ENCODE measurements at places on chromosomes 1 and 21.

- DNase-seq = no peak
- no peaks in the 10 kb centered on the region for H3K4me1 ChIP-seq
- H3K36me3 ChIP-seq = no peaks in the 10 kb centered on the region
- no peaks in the 10 kb centered on the region for H3K27me3 ChIP-seq
- H3K27ac ChIP-seq = no peak overlapping the region
These were observed 37.2 kb downstream of the DSCAM start for GRCh38 chr21:40809673-40810197.

- no peak overlapping the region for H3K4me3 ChIP-seq
- no peaks in the 10 kb centered on the region for H3K27me3 ChIP-seq
- H3K27ac ChIP-seq = no peak overlapping the region
- no peaks in the 10 kb centered on the region for H3K4me1 ChIP-seq
These were observed 31.8 kb downstream of the CLIC6 start for GRCh38 chr21:34700605-34701004.

GRCh38 chr1:164953098-164953497, 394.1 kb downstream of the PBX1 start:
- H3K4me1 ChIP-seq = no peaks in the 10 kb centered on the region
- no peak overlapping the region for H3K27ac ChIP-seq
- H3K36me3 ChIP-seq = no peaks in the 10 kb centered on the region

GRCh38 chr1:203128431-203128715, 847 bp downstream of the ADORA1 start:
- H3K36me3 ChIP-seq = no peaks in the 10 kb centered on the region
- H3K27me3 ChIP-seq = peaks cover 5% of the 10 kb centered on the region
- H3K4me3 ChIP-seq = peak overlapping the region; percentile 62
- H3K4me1 ChIP-seq = peaks cover 3% of the 10 kb centered on the region

DNA sequence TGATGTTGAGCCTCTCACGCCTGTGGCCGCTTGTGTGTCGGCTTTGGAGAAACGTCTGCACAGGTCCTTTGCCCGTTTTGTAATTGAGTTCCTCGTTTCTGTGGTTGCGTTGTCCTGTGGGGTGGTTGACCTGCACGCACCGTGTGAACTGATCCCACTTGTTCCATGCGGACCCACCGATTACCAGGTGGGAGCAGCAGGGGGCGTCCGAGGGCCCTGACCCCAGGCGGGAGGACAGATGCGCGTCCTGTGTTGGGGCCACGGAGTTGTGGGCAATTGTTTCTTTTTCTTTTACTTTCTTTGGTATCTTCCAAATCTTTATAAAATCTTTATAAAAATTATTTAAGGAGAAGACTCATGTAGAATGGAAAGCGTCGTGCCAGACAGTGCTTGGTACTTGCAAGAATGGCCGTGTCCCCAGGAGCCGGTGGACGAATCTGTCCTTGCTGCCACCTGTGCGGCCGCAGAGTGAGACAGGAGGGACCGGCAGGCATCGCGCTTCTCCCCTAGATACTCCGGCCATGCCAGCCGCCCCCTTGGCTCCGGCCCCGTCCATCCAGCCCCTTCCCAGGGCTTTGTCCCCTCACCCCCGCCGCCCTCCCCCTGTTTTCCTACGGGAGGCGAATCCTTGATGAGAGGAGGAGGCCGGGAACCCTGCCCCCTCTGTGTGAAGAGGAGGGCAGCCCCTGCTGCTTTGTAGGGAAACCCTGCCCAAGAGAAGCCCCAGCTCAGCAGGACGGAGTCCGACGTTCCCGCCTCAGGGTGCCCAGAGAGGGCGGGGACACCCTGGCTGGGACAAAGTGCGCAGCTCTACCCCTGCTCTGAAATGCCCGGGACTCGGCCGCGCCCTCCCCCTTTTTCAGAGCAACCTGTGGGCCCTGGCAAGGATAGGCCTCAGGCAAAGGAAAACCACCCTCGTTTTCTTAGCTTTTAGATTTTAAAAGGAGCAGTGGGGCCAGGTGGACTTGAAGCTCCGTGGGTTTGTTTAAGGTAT, 41.7 kb downstream of the PRKCZ start:
- peaks cover 12% of the 10 kb centered on the region for H3K4me1 ChIP-seq
- no peaks in the 10 kb centered on the region for H3K36me3 ChIP-seq
- no peak for DNase-seq
- H3K27ac ChIP-seq = no peak overlapping the region
- H3K27me3 ChIP-seq = no peaks in the 10 kb centered on the region

GRCh38 chr1:31790641-31791091, 25.2 kb downstream of the SPOCD1 start:
- no peak for DNase-seq
- no peaks in the 10 kb centered on the region for H3K27me3 ChIP-seq
- H3K27ac ChIP-seq = no peak overlapping the region
- H3K4me1 ChIP-seq = peaks cover 5% of the 10 kb centered on the region
- no peak overlapping the region for H3K4me3 ChIP-seq

- H3K4me3 ChIP-seq = no peak overlapping the region
- no peak for DNase-seq
- peaks cover 3% of the 10 kb centered on the region for H3K36me3 ChIP-seq
- peaks cover 9% of the 10 kb centered on the region for H3K4me1 ChIP-seq
- no peak overlapping the region for H3K27ac ChIP-seq
These were observed 14.4 kb downstream of the PLOD1 start for GRCh38 chr1:11948822-11949458.

Data from H1 (cell line).